Stimulated activated CD4-positive, alpha-beta T cell treated with anti-CD3 and anti-CD28 coated beads, Interleukin-1b, Interleukin-23, amount 100 ng/mL, for 24 hours (primary cell): ENCODE measurements at places on chromosomes 1 and 21.
A peak's percentile ranks its signal among the peaks of the same experiment; 100 is the strongest.

GRCh38 chr1:37434292-37435225 is 39.8 kb upstream of the ZC3H12A start:
- peak; percentile 54 for DNase-seq

DNA sequence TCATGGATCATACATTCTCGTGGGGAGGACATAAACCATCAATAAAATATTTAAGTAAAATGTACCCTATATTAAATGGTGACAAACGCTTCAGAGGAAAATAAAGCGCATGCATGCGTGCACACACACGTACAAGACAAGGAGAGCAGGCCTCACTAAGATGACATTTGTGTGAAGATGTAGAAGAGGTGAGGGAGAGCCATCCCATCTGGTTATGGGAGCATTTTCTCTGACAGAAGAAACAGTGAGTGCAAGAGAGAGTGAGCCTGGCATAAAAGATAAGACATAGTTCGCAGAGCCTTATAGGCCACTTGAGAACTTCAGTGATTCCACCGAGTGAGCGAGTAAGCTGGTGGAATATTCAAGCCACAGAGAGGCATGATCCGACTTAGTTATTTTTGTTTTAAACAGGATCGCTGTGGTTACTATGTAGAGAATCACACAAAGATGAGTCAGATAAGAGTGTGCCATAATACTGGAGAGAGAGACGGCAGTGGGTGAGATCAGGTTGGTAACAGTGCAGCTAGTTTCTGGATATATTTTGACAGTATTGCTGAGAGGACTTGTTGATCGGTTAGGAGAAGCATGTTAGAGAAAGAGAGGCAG is 624.2 kb downstream of the PLPP3 start:
- DNase-seq: no peak

DNA sequence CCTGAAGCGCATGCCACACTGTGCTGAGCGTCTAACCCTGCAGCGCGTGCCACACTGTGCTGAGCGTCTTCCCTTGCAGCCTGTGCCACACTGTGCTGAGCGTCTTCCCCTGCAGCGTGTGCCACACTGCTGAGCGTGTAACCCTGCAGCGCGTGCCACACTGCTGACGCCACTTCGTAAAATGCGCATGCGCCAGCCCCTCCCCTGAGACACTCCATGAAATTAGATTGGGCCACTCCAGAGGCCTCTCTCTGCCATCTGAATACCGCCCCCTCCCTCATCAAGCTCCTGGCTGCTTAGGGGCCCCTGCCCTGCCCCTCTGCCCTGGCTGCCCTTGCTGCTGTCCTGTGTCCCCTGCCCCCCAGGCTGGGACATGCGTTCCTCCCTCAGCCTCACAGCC is 84.8 kb downstream of the POFUT2 start:
- no peak for DNase-seq

GRCh38 chr1:110734133-110734680 is 59.5 kb upstream of the KCNA3 start:
- DNase-seq: no peak

GRCh38 chr1:26748351-26748750 is 39.4 kb upstream of the PIGV start:
- no peak for DNase-seq

- no peak for DNase-seq
Observed at GRCh38 chr1:207073906-207074820, 14.5 kb upstream of the C4BPB start.

- no peak for DNase-seq
Observed at GRCh38 chr21:25465263-25465662, 142.0 kb downstream of the MRPL39 start.

DNA sequence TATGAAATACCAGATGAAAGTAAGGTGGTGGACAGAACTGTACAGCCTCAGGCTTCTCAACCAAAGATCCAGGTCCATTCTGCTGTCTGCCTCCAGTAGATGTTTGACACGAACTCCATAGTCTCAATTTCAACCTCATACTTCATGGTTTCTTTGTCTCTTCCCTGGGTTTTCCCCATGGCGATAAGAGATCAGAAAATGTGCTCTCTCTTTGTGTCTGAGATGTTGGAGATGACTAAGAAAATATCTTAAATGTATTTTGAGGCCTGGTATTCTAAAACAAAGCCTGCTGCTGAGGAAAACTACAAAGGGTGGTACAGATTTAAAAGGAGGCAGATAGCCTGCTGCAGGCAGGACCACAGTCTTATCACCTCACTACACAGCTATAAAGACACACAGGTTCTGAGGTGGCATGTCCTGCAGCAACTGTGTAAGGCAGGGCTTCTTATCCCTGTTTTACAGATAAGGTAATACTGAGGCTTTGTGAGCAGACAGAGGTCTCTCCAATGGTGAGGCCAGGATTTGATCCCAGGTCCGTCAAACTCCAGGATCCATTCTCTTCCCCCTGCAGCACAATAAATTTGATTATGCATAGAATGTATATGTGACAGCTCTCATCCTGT is 40.0 kb upstream of the CACNA1E start:
- no peak for DNase-seq

DNA sequence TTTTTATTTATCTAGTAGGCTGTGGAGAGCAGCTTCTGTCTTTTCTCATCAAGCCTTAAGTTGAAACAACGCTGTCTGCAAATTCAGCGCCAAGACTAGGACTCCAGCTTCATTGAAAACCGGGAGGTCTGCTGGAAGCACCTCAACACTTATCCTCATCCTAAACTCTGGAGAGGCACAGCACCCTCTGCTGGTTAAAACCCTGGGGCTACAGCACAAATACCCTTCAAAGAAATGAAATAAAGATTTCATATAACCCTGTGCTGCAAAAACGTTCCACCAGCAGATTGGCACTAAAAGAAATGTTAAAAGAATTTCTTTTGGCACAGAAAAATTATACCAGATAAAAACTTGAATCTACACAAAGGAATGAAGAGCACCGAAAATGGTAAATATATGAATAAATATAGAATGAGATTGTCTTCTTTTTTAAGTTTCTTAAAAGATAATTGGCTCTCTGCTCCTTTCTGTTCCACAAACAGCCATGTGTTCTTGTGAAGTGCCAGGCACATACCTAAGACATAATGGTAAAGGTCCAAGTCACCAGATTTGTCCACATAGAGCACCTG is 227.7 kb upstream of the SAMSN1 start:
- DNase-seq: peak; percentile 44

GRCh38 chr1:116690849-116691406 is 23.4 kb upstream of the IGSF3 start:
- no peak for DNase-seq

DNA sequence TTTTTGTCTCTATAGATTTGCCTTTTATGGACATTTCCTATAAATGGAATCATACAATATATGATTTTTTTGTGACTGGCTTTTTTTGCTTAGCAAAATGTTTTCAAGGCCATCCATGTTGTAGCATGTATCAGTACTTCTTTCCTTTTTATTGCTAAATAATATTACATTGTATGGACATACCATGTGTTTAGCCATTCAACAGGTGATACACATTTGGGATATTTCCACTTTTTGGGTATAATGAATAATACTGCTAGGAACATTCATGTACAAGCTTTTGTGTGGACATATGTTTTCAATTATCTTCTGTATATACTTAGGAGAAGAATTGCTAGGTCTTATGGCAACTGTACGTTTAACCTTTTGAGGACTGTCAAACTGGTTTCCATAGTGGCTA is 47.4 kb downstream of the RIMS3 start:
- no peak for DNase-seq

DNA sequence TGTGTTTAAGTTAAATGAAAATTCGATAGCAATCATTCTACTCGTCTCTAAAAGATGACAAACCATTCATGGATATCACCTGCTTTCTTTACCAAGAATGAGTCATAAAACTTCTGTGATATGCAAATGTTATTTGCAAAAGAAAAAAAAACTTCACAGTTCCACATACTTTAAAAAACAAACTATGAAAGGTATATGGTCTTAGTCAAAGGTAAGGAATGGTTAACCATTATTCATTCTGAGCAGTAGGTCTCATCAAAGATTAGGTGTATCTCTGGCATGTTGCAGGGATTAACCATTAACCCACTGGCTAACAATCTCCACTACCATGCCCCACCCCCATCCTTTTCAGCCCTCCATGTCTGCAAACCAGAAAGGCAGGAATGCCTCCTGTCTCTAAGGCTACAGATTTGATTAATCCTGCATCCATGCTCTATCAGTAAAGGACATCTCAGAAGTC is 44.4 kb downstream of the PTPN14 start:
- DNase-seq: no peak

- DNase-seq: no peak
Observed at GRCh38 chr1:221683681-221684080, 58.2 kb downstream of the DUSP10 start.

- DNase-seq: no peak
Observed at GRCh38 chr1:64748222-64748621, 3.3 kb downstream of the RAVER2 start.

DNA sequence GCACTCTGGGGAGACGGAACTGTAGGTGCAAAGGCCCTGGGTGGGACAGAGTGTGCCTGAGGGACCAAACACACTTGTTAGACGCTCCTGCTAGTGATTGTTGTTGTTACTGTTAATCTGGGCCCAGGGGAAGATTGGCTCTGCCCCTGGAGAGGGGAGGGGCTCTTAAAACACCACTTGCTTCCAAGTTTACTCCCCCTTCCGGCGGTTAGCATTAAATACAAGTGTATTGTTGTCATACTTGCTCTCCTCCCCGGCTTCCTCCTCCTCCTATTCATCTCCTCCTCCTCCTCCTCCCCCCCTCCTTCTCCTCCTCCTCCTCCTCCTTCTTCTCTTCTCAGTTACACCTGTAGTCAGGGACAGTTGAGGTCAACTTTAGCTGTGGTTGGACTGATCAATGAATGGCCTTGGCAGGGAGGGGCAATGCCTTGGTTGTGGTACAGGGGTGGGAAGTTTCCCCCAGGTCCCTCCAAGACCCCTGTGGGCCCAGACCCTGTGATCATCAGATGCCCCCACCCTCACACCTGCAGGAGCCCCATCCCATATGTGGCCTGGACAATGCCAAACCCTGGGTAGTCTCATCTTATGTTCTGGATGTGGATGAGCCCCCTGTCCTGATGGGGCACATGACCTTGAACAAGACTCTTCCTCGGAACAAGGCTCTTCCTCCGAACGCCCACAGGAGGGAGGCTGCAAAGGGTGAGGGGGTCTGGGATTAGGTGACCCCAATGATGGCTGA is 217.3 kb downstream of the PTPRU start:
- DNase-seq: no peak

GRCh38 chr1:184621260-184621659 is 133.4 kb downstream of the EDEM3 start:
- no peak for DNase-seq

GRCh38 chr1:26297057-26297790 is 9.2 kb downstream of the UBXN11 start:
- no peak for DNase-seq

DNA sequence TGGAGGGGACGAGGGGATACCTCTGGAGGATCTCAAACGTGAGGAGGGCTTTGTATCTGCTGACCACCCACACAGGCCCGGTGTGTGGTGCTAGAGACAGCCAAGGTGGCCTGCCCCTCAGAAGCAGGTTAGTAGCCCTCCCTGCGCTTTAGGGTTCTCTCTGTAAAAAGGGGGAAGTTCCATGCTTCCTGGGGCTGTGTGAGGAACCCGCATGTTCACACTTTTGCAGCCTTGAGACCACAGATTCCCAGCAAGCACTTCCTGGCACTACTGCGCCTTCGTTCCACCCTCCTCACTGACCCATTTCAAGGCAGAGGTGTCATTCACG is 7.9 kb upstream of the GUCA2B start:
- no peak for DNase-seq

DNA sequence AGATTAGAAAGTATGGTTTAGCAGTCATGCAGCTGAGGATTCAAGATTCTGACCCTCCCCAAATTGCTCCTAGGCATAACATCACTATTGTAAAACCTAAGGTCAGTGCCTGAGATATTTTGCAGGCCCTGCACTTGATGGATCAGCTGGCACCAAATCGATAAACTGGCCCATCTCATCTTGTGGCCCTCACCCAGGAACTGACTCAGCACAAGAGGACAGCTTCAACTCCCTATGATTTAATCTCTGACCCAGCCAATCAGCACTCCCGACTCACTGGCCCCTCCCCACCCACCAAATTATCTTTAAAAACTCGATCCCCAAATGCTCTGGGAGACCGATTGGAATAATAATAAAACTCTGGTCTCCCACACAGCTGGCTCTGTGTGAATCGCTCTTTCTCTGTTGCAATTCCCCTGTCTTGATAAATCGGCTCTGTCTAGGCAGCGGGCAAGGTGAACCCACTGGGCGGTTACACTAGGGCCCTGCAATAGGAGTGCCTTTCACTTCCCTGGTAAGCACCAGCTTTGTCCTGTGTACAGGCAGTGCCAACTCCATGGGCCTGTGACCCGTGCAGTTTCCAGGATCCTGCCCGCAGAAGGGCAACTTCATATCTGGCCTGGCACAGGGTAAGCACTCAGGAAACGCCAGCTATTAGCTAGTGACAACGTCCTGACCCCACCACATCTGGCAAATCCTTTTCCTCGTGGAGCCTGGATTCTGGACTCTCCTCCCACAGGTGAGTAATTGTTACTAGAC is 28.7 kb upstream of the SLC2A5 start:
- no peak for DNase-seq

DNA sequence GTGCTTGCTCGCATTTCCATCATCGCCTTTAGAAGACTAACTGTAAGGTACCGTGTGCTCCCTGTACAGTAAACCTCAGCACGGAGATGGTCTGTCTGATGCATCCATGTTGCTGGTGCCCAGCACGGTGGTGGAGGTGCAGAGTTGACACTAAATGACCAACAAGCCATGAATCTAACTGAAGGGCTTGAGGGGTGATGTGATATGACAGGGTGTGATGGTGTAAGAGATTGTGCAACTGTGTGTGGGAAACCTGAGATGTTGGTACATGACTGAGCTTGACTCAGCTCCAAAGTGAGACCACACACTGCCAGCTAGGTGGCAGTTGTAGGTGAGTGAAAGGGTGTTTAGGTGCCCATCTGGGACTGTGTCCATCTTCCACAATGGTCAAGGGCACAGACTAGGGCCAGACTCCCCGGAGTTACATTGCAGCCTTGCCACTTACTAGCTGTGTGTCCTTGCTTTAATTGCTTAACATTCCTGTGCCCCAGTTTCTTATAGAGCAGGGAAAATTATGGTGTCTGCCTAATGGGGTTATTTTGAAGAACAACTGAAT is 21.4 kb downstream of the SLC2A1 start:
- DNase-seq: no peak

DNA sequence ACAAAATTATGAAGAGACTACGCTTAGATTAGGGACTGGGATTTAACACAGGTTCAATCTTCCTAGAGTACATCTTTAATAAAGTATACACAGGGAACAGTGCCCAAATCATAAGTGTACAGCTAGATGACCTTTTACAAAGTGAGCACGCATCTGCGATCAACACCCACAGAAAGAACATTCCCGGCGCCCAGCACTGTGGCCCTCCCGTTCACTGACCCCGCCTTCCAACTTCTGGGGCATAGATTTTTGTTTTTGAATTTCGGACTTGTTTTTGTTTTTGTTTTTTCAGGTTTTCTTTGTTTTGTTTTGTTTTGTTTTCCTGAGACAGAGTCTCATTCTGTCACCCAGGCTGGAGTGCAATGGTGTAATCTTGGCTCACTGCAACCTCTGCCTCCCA is 30.6 kb upstream of the COX20 start:
- DNase-seq: no peak
